Stimulated activated CD8-positive, alpha-beta memory T cell treated with anti-CD3 and anti-CD28 coated beads, Interleukin-7, amount 100 ng/mL, for 48 hours (primary cell): ENCODE measurements at places on chromosomes 5 and 9.

GRCh38 chr9:2859776-2860379, 16.0 kb upstream of the PUM3 start:
- DNase-seq: peak; percentile 11

DNA sequence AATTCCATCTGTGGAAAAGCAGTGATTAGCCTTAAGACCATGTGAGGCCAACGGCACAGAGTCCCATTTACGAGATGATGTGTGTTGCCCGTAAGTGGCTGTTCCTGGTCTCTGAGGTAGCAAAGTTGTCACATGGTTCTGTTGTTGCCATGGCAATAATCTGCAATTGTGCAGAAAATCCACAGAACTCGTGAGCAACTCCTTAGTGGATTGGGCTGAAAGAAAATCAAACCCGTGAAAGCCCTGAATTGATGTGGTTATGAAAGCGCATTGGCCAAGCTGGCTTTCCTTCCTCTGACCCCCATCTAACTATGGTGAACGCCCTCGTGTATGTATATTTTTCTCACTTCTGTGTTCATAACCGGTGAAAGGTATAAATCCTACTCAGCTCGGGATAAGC, 614.7 kb downstream of the EBF1 start:
- DNase-seq: no peak

DNA sequence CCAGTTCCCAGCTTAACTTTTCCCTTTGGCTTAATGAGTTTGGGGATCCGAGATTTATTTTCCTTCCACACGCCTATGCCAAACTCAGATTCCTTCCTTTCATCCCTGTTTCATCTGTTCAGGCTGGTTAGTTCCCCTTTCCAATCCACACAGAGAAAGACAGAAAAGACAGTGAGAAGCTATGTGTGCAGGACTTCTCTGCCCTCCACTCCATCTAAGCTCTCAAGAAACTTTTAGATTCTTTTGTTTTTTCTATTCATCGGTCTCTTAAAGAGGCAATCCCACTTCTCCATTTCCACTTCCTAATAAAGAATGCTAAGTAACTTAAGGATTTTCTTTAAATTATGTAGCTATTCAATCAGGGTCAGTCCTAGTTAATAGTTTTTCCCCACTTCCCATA, 11.2 kb downstream of the ITGA1 start:
- DNase-seq: no peak

DNA sequence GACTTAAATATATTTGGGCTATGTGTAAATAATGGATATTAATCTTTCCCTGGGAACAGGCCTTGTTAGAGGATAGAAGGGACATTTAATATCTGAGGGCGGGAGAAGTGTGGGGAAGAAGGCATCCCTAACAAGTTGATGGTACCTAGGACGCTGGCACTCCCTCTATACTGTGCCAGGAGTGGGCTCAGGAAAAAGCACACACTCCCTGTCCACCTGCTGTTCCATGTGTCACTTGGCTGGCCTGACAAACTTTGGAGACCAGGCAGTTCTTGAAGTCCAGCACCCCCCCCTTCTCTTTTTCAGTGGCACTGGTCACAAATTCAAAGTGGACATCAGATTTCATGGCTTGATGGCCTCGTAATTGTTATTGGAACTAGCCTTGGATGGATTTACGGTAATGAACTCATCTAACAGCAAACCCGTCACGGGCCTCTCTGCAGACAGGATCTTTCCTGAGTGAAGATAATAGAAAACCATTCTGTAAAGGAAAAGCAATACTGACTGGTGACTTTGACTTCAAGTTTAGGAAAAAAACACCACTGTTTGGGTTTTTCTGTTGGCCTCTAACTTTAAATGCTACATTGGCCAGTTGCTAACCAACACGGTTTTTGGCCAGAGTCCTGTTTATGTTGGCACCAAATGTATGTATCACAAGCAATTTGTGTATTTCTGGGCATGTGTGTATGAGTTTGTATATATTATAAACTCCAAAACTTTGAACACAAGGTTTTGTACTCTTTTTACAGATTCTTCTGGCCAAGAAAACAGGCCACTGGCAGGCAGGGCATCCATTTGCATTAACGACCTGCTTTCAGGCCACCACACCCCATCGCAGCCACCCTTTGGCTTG, 552.6 kb downstream of the CCDC171 start:
- DNase-seq: no peak

GRCh38 chr9:127166111-127166510, 43.7 kb upstream of the ANGPTL2 start:
- no peak for DNase-seq

DNA sequence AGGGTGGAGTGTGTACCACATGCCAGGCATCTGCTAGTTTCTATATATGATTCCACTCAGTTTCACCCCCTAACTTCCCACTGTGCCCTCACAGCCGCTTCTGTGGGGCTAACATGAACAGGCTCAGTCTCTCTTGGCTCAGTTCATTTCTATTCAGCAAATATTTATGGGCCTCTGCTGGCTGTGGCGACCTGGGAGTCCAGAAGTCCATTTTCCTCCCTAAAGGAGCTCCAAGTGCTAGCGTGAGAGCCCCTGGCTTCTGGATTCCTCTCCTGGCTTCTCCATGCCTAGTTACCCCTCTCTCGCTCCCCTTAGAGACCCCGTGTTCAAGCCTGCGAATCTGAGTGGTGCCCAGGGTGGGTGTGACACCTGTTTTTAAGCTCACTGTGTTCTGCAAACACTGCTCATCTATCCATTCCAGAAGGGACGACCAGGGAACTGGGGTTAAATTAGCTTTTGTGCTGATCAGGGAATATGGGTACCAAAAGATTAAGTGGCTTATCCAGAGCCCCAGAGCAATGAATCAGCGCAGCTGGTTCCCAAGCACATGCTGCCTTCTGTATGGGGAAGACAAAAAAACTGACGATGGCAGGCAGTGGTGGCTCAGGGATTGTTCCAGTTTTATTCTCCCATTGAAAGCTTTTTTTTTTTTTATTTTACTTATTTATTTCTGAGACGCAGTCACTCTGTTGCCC, 57.6 kb downstream of the HMCN2 start:
- no peak for DNase-seq

- no peak for DNase-seq
These were observed 134.8 kb upstream of the MSX2 start for GRCh38 chr5:174589599-174589998.

DNA sequence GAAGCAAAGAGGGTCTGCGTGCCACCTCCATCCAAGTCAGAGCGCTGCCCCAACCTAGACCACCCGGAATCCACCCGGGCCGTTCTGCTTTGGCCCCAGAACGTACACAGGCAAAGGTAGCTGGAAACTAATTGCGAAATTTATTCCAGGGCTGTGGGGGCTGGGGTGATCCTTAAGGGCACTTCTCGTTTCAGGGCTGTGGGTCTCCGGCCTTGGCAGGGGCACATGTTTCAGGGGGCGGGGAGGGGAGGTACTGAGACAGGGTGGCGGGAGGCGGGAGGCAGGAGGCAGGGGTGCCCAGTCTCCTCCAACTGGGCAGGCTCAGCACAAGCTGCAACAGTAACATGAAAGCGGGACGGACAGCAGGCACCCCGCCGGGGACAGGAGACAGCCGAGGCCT, 26.1 kb downstream of the NR5A1 start:
- DNase-seq: no peak

DNA sequence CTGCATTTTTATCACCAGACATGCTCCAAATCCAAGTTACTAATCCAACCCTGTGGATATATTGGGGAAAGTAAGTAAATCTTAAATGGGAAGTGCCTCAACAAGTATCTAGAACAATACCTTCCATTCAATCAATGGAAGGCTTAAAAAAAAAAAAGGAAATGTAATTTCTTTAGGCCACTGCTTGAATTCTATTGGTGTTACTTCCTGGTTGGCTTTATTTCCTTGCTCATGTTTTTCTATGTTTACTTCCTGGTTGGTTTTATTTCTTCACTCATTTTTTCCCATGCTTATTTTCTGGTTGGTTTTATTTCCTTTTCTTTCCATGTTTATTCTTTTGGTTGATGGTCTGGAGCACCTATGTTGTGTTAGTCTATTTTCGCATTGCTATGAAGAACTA, 363.9 kb downstream of the KDM4C start:
- DNase-seq: no peak

GRCh38 chr5:176740702-176741496, 69.5 kb upstream of the UNC5A start:
- DNase-seq: no peak

GRCh38 chr5:124602925-124603650, 143.4 kb downstream of the ZNF608 start:
- no peak for DNase-seq

- DNase-seq: no peak
These were observed 9.2 kb upstream of the GLE1 start for GRCh38 chr9:128495296-128495695.

GRCh38 chr9:37692622-37693221, 42.0 kb downstream of the FRMPD1 start:
- no peak for DNase-seq

- DNase-seq: no peak
These were observed 33.3 kb upstream of the SPDL1 start for GRCh38 chr5:169550227-169550626.

DNA sequence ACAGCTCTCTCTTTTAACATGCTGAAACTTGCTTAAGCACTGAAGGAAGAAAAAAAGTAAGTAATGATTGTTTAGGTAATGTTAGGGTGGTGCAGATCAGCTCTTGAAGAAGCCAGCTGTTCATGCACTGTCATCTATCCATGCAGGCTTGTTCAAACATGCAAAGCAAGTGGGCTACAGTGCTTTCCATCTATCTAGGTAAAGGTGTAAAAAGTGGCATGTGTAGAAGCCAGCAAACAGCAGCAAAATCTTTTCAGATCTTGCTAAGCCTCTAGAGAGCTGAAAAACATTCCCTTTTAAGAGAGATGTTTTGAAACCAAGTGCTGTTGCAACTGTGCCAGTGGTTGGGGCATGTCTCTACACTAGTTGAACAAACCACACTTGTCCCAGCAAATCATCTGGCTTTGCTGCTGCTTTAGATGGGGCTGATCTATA, 214.4 kb downstream of the EFNA5 start:
- DNase-seq: no peak

DNA sequence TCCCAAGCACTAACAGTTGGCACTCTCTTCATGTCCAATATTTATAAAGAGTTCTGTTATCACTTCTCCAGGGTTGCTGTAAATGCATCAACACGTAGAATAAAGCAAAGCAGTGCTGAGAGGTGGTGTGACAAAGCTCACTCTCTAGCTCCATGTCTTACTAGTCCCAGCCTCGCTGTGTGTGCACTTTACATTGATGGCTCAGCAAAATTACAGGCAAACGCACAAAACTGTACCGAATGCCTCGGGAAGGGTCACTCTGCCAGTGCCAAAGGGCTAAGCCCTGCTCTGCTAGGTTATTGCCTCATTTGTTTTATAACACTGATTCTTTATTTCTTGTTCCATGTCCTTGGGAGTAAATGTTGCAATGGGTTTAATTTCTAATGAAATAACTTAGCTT, 1005.9 kb upstream of the WWC1 start:
- DNase-seq: no peak

DNA sequence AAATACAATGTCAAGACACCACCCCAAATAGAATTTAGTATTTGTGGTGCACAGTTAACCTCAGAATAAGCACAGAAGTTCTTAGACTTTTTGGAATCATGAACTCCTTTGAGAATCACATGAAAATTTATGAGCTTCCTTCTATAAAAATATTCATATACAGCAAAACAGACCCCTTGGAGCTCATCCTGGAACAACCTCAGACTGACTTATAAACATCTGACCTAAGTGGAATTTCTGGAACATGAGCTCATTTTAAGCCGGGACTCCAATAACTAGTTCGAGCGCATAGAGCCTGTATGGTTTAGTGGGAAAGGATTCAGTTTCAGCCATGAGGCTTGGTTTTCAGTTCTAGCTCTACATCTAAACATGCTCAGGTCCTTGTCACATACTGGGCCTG, 192.3 kb downstream of the DEPDC1B start:
- DNase-seq: no peak

DNA sequence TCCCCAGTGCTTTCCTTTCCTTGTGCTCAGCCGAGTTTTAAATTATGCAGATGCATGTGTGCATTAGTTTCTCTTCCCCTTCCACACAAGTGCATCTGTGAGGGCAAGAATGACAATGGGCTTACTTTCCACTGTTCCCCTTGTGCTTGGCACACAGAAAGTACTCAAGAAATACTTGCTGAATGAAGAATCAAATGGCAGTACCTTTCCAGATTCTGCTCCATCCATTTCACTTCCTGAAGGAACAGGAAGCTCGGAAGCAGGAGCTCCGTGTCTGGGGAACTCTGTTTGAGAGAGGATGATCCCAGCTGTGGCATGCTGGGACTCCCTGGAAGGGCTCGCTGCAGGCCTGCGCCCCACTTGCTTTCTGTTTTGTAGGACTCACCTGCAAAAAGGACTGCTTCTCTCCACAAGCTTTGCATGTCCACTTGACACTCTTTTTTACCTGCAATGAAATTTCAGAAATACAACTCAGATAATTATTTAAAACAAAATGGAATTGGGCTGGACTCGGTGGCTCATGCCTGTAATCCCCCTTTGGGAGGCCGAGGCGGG, 5.5 kb downstream of the MRNIP start:
- DNase-seq: no peak

DNA sequence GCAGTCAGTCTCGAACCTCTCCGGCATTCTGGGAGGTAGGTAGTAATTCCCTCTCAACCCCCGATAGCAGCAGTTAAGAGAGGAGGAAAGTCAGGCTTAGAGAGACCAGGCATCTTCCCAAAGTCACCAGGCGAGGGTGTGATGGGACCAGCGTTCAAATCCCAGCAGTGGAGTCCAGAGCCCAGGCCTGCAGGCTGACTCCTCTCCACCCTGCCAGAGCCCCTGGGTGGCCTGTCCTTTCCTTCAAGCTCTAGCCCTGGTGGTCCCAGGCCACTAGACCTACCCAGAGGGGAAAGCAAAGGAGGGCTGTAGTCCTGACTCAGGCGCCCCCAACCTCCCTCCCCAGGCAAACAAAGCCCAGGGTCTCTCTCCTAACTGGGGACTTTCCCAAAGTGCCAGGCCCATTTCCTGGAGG, 4.2 kb upstream of the NR5A1 start:
- no peak for DNase-seq

DNA sequence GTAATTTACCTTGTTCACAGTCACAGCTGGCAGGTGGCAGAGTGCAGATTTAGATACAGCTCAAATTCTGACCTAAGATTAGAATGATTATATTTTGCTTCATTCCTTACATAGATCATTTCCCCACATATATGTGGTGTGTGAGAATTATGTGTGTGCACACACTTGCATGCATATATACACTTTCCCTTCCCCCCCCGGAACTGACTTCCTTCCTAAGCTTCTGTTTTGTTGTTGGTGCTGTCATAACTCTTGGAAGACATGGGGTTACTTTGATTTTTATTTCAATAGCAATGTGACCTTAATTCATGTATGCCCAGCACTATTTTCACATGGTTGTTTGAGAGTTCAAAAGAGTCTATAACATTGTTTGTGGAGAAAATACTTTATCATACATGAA, 112.8 kb downstream of the CMYA5 start:
- DNase-seq: no peak

- no peak for DNase-seq
These were observed 114.5 kb downstream of the COL5A1 start for GRCh38 chr9:134756098-134756497.

DNA sequence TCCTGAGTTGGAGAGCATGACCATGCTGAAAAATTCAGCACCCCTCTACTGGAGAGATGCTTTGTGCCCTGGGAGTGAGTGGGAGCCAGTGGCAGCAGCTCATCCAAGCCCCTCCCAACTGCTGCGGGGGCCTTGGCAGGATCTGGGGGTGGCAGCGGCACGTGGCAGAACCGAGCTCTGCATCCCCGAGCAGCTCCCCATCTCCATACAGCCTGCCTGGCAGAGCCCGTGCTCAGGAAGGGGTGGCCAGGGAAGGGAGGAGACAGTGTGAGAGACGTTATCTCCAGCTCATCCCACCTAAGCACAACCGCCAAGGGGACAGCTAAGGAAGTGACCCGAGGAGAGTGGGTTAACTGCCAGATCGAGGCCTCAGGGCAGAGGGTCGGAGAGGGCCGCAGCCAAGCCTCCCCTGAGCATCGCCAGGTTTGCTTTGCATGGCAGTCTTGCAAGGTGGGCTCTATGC, 17.2 kb upstream of the DPM2 start:
- DNase-seq: no peak
